Activated T-cell treated with anti-CD3 and anti-CD28 coated beads for 24 hours (primary cell): ENCODE measurements at places on chromosomes 1 and 21.

DNA sequence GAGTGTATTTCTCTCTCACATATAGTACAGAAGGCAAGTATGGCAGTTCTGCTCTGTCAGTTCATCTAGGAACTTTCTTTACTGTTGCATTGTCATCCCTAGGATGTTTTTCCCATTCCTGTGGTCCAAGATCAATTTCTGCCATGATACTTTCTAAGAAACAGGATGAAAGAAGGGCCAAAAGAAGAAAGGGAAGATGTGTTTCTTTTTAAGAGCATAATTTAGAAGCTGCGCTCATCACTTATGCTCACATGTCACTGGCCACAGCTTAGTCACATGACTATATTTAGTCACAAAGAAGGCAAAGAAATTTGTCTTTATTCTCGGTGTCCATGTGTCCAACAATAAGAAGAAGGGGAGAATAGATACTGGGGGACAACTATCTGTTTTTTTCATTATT is 7.0 kb upstream of the MAST2 start:
- no peak for DNase-seq

DNA sequence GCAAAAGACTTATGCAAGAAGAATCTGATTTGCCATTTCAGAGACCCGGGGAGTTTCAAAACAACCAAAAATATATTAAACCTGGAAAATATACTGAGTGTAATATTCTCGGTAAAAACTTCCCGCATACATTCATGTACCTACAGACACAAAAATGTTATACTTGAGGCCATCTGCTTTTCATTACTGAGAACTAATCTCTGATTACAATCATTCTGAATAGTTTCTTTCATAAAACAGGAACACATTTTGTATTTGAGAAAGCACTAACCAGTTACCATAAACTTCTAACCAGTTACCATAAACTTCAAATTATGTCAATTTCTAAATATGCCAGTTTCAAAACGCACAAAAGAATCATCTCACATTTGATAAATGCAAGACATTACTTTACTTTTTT is 7.8 kb downstream of the ZNHIT6 start:
- DNase-seq: no peak

DNA sequence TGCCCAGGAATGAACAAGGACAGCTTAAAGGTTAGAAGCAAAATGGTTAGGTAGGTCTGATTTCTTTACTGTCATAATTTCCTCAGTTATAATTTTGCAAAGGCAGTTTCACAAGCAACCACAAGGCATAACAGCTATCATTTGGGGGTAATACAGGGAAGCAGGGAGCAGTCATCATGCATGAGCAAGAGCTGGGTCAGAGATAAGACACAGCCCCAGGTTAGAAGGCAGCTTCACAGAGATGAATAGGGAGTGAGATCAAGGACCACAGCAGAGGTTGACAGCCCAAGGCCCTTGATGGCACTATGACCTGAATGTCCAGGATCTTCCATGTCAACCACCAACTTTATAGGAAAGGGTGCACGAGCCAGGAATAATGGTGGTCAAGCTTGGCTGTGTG is 9.0 kb upstream of the CSRP1 start:
- no peak for DNase-seq

- DNase-seq: no peak
Measured at GRCh38 chr1:22139817-22140216, 3.1 kb downstream of the WNT4 start.

DNA sequence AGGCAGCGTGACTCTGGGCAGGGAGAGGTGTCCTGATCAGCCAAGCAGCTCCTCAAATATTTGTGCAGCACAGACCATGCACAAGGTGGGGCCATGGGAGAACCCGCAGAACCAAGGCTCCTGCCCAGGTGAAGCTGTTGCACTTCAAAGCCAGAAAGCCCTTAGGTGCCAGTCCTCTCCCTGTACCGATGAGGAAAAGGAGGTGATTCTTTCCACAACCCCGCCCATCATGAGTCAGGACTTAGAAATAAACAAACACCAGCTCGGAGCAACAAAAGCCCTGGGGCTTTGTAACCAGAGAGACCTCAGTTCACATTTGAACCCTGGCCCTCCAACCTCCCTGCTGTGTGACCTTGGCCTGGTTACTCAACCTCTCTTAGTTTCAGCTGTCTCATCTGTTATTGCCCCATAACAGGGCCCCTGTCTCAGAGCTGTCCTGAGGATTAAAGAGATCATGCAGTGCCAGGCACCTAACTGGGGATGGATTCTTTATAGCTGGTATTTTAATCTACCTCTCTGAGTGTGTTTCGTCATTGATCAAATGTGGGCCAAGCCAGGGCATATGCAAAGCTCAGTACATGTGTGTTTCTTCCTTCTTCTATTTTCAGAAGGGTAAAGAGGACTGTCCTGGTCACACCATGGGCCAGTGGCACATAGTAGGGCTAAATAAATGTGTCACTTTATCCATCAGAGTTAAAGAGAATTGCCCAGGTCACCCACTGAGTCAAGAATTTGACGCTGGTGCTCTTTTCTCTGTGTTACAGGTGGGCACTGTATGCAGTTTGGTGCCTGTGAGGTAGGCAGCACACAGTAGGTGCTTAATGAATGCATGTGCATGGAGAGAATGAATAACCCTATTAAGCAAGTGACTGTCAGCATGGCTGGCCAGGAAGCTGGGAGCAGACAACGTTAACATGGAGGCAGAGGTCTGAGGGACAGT is 1.4 kb downstream of the LDLRAD1 start:
- no peak for DNase-seq

DNA sequence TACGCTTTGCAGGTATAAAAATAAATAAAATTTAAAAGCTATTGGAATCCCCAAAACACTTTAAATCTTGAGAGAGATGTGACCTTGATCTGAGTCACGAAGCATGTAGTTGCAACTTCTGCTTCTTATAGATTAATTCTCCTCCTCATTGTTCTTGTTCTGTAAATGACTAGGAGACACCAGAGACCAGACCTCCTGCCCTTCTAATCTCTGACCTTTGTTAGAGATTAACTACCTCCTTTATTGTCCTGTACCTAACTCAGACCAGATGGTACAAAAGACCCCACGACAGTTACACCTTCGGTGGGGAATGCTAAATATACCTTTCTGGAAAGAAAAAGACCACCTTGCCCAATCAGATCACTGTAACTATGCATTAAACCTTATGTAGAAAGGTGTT is 76.9 kb upstream of the NEK2 start:
- no peak for DNase-seq

DNA sequence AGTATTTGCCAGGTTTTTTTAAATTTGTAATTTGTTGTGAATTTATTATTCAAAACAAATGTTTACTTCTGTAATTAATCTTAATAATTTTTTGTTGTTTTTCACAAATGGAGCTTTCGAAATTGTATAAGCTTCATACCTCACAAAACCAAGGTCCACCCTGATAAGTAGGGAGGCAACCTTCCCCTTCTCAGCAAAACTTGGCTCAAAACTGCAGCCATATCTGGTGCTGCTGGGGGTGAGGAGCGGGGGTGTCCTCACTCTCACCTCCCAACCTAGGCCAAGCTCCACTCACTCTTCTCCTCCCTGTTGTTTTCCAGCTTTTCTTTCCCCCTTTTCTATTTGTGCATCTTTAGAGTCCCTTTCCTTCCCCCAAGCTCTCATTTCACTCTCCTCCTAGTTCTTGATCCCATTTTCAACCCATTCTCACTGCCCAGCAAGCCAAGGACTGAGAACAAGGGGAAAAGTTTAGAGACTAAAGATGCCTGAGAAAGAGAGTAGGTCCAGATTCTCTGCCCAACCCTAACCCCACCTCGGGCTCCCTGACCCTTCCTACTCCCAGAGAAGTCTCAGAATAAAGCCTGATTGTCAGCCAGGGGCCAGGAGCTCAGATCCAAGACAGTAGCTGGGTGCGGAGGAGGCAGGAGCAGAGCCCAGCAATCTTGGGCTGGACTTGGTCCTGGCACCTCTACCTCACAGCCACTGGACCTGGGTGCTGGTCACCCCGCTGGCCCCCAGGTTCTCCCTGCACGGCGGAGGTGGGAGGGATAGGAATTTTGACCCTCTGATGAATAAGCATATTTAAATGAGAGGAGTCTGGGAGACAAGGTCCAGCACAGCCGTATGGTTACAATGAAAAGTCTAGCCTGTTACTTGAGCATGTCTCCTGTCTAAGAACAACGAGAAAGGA is 8.3 kb upstream of the CFAP45 start:
- no peak for DNase-seq

- DNase-seq: no peak
Measured at GRCh38 chr1:18446751-18447150, 34.0 kb upstream of the KLHDC7A start.

GRCh38 chr1:115877511-115877910 is 36.6 kb upstream of the NHLH2 start:
- DNase-seq: no peak

DNA sequence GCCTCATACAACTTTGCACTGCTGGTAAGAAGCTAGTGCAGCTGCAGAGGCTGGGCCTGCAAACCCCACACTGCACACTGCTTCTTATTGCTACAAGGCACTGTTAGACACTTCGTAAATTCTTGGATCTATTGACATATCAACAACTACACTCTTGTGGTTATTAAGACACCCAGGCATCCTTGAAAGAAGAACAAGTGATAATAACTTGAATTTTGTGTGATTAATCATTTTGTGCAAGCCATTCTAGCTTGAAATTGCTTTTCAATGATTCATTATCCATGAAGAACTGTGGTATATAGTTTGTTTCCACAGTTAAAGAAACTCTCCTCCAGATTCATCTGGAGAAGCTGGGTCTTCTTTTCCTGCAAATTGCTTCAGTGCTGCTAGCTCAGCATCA is 33.7 kb upstream of the IFI44L start:
- no peak for DNase-seq

GRCh38 chr1:225426395-225427234 is 1.2 kb downstream of the LBR start:
- DNase-seq: no peak

- DNase-seq: no peak
Measured at GRCh38 chr1:30123896-30124295, 599.5 kb downstream of the MATN1 start.

- no peak for DNase-seq
Measured at GRCh38 chr1:204255225-204255624, 41.4 kb upstream of the GOLT1A start.

GRCh38 chr1:225709101-225709500 is 56.2 kb upstream of the ENAH start:
- DNase-seq: no peak

GRCh38 chr21:18147678-18148077 is 97.0 kb upstream of the CHODL start:
- no peak for DNase-seq

GRCh38 chr1:160353223-160353622 is 10.0 kb downstream of the NCSTN start:
- no peak for DNase-seq

- DNase-seq: no peak
Measured at GRCh38 chr1:53155945-53156344, 13.5 kb upstream of the SLC1A7 start.

- DNase-seq: no peak
Measured at GRCh38 chr1:54227891-54228310, 27.9 kb downstream of the MRPL37 start.

GRCh38 chr1:212401838-212402582 is 12.7 kb downstream of the PACC1 start:
- no peak for DNase-seq

DNA sequence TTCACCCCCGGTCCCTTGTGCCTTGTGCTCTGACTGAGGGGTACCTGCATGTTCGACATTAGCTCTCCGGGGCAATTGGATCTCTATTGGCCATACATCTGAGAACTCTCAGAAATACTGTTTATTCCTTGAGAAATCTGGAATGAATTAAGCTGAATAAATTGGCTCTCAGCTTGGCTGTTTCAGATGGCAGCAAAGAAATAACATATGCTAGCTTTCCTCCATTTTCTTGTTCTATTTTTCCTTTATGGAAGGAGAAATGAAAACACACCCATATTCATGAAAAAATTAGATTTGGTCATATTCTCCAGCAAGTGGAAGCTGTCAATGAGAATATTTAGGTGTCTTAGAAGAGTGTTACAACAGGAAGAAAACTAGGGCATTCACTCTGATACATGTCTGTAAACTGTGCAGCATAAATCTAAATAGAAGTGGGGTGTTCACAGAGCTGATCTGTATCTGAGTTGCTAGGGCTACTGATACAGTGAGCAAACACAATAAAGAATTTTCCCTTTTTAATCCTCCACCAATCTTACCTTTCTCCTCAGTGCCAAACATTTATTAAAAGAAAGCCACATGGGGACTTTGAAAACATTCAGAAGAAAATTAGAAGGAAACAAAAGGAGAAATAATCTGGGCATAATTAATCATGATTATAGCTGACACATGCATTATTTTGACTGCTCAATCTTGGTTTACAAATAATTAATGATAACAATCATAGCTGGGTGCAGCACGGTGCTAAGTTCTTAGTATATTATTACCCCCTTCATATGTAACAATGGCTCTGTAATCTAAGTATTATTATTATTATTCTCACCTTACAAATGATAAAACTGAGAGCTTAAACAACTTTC is 671.9 kb upstream of the USP24 start:
- DNase-seq: no peak

DNA sequence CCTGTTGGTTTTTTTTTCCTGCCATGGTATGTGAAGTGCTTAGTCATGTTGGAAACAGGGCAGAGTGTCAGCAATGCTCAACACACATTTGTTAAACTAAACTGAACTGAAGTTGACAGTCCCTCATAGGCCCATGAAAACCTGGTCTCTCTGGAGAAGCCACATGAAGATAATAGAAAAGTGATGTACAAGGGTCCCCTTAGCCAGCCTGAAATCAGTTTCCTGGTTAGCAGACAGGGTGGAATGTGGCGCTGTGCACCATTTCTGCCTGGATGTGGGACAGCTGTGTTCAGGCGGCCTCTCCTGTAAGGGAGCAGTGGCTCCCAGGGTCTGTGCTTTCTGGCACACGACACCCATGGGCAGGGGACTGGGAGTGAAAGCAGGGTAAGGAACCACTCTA is 9.9 kb upstream of the CHI3L1 start:
- DNase-seq: no peak

- no peak for DNase-seq
Measured at GRCh38 chr1:234680331-234680904, 70.4 kb upstream of the IRF2BP2 start.

DNA sequence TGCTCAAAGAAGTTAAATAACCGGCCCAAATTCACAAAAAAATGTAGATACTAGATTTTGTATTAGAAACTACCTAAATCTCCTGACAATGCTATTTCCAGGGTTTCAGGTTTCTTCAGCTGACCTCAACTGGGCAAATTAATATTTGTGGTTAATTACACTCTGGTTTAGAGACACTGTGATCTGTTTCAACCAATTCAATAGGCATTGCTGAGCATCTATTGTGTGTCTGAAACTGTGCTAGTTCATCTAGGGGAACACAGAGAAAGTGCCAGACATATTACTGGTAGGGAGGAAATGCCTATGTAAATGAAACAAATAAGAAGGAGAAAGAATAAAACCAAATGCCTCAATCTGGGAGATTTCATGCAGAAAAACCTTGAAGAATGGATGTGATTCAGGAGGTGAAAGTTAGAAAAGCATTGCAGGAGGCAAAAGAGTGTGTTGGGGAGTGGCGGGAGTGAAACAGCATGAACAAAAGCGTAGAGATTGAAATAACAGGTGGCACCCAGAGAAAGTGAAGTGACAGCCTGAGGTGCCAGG is 51.3 kb upstream of the IVNS1ABP start:
- no peak for DNase-seq

- DNase-seq: no peak
Measured at GRCh38 chr1:36067871-36068270, 16.0 kb upstream of the TEKT2 start.

- DNase-seq: no peak
Measured at GRCh38 chr21:40731206-40731605, 115.8 kb downstream of the DSCAM start.

- no peak for DNase-seq
Measured at GRCh38 chr1:246215510-246215903, 291.6 kb downstream of the SMYD3 start.
